SK-N-MC (cell line): ENCODE measurements at places on chromosomes 7 and 10.

DNA sequence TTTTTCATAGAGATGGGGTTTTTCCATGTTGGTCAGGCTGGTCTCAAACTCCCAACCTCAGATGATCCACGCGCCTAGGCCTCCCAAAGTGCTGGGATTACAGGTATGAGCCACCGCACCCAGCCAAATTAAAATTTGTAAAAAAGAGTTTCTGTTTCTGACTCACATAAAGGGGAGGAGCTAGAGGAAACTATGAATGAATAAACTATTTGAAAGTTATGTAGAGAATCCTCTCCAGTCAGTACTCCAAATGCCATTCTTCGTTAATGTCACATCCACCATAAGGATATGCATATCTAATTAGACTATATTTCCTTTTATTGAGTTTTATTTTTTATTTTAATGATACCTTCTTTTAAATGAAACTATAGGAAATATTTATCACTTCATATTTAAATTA, 52.6 kb downstream of the MBL2 start:
- DNase-seq = no peak

DNA sequence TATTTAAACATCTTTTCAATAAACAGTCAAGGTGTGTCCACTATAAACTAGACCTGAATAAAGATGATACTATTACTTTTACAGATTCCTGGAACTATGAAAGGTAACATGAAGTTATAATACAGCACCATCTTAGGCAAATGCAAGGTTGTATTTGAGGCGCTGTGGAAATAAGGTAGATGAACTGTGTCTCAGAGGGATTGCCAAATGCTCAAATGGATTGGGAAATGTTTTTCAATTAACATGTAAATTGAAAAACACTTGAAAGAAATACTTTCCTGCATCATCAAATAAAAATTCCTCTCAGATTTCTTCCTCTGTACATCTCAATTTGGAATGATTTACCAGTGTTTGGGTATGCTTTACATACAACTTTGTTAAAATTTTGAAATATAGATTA, 139.4 kb downstream of the DKK1 start:
- DNase-seq = no peak

- no peak for DNase-seq
Measured at GRCh38 chr7:117322741-117323304, at the start of gene WNT2. TSS of gene WNT2 (minus strand) at chr7:117323058. CDS start at chr7:117322989, 69 bp downstream.

DNA sequence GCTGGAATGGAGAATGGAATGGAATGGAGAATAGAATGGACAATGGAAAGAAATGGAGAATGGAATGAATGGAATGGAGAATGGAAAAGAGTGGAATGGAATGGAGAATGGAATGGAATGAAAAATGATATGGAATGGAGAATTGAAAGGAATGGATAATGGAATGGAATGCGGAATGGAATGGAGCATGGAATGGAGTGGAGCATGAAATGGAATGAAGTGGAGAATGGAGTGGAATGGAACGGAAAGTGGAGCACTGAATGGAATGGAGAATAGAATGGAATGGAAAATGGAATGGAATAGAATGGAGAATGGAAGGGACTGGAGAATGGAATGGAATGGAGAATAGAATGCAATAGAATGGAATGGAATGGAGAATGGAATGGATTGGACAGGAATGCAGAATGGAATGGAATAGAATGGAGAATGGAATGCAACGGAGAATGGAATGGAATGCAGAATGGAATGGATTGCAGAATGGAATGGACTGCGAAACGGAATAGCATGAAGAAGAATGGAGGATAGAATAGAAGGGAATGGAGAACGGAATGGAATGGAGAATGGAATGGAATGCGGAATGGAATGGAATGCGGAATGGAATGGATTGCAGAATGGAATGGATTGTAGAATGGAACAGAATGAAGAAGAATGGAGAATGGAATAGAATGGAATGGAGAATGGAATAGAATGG, 89.4 kb downstream of the NSUN6 start:
- no peak for DNase-seq

GRCh38 chr7:37709631-37710509, 26.3 kb downstream of the GPR141 start:
- no peak for DNase-seq

- no peak for DNase-seq
Measured at GRCh38 chr10:60525716-60526585, 136.3 kb upstream of the ANK3 start.

GRCh38 chr7:127317447-127317961, 64.8 kb upstream of the GRM8 start:
- no peak for DNase-seq

DNA sequence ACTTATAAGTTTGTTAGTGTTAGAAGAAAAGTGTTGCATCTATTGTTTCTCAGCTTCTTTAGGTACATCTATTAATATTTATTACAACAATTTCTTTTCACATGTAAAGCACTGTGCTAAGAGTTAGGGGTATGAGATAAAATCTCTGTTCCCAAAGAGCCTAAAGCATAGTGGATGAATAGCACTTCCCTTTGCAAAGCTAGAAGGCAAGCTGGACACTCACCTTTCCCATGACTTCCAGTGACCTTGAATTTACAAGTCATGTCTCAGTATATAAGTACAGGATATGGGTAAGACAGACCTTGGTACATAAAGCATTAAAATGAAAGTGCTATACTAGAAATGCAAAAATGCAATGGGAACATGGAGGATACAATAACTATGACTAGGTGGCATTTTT, 8.7 kb downstream of the CNNM1 start:
- DNase-seq = no peak

DNA sequence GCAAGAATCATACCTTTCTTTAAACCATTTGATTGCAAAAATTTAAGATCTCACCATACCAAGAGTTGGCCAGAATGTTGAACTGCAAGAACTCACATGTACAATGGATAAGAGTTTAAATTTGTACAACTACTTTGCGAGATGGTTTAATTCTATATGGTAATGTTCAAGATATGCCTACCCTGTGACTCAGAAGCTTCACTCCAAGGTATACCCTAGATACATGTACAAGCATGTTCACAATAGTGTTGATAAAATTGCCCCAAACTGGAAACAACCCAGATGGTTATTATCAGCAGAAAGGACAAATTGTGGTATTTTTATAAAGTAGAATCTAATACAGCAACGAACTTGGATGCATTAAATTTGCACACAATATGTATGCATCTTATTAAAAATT, 25.1 kb upstream of the RAB18 start:
- DNase-seq = no peak

DNA sequence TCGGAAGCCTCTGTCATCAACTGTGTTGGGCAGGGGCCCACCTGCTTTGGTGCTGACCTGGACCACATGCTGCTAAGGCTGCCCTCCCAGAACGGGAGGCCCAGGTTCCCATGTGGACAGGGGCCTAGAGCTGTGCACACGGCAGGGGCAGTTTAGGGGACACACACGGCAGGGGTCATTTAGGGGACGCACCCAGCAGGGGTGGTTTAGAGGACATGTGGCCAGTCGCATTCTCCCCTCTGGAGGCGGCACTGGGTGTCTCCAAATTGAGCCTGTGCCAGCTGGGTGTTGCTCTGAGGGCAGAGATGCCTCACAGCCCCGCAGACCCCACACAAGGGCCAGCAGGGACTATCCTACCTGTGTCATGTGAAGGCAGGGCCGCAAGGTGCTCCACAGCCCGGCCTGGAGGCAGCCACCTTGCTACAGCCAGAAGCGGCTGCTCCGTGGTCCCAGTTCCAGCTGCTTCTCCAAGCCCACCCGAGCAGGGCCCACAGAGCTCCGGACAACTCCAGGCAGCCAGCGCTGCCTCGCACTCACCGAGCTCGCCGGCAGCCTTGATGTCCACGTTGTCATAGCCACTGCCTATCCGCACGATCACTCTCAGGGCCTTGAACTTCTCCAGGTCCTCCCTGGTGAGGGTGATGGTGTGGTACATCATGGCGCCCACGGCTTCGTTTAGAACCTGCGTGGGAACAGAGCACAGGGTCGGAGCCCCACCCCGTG, 60.7 kb downstream of the ZRANB1 start:
- no peak for DNase-seq

- DNase-seq = no peak
Measured at GRCh38 chr7:37365405-37365804, 83.3 kb downstream of the ELMO1 start.

- no peak for DNase-seq
Measured at GRCh38 chr7:123499211-123499970, 35.0 kb downstream of the IQUB start.

DNA sequence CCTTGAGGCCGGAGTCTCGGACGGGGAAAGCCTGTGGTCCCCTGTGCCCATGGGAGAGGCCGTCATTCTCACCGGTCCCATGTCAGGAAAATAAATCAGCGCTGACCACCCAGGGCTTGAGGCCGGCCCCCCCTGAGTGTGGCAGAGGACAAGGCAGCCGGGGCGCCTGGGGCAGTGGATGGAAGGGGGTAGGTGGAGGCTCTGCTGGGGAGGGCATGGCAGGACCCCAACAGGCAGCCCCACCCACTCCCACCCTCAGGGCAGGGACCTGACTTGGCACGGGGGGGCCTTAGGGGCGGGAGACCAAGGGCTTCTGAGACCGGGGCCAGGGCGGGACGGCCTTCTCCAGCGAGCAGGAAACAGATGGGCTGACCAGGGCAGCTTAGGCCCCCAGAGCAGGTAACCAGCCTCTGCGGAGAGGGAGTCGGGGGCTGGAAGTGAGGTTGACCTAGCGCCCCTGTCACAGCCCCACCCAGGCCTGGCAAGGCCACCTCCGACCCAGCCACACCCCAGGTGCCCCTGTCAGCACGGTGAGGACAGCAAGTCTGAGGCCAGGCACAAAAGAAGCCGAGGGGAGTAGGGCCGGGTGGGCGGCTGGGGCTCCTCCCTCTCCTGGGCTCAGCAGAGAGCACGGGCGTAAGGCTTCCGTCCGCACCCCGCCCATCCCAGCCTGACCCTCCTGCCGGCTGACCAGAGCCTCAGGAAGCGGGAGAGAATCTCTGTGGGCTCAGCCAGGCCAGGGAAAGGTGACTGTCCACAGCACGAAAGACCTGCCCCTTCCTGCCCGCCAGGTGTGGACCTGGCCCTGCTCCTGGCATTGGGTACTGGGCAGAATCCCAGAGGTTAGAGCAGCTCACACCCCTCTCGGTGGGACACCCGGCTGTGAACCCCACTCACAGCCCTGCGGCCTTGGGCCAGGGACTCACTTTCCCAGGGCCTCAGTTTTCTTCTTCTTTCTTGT, 87.4 kb downstream of the FOXL3 start:
- no peak for DNase-seq

GRCh38 chr10:52400562-52400961, 86.5 kb downstream of the DKK1 start:
- DNase-seq = no peak

GRCh38 chr10:110008518-110009339, 945 bp downstream of the ADD3 start:
- DNase-seq = no peak

DNA sequence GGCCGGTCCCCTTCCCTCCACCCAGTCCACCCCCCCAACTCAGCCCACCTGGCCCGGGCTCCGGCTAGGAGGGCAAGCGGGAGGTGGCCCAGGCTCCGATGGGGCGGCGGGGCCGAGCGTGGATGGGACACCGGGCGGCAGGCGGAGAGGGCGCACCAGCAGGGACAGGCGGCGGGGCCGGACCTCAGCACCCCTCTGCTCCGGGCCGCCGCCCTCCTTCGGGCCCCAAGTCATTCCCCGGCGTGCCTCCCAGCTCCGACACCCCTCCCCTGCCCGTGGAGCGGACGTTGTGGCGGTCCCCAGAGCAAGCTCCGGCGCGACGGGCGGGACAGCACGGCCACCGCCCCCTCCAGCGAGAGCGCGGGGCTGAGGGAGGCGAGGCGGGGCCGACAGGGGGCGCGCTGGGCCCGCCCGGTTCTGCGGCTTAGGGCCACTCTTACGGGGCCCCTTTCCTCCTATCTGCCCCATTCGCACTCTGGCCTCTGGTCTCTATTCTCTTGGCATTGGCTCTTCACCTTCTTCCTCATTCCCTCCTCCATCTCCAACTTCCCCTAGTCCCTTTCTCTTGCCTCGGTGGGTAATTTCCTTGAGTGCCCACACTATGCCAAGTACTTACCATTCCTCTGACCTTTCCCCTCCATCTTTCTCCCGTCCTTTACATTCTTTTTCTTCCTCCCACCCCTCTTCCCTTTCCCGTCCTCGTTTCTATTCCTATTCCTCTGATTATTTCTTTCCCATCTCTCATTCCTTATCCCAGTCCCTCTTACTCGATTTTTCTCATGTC, 701 bp upstream of the GBX1 start:
- DNase-seq = no peak

DNA sequence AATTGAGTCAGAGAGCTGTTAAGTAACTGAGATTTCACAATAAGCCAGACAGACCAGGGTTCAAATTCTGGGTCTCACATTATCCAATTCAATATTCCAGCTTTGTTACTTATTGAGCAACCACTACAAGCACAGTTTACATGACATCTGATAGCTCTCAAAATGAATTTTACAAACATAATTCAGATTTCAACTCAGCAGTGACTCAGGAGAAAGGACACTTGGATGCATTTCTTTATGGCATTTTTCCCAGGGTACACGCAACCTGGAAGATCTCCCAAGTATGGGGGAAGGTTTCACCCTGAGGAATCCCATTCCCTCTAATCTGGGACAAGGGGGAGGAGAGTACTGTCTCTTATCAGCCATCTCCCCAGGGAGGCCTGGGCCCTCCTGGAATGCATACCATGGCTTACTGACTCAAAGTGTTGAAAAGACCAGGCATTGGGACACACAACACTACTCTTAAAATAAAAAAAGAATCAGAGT, 102.4 kb downstream of the CFTR start:
- DNase-seq = no peak

DNA sequence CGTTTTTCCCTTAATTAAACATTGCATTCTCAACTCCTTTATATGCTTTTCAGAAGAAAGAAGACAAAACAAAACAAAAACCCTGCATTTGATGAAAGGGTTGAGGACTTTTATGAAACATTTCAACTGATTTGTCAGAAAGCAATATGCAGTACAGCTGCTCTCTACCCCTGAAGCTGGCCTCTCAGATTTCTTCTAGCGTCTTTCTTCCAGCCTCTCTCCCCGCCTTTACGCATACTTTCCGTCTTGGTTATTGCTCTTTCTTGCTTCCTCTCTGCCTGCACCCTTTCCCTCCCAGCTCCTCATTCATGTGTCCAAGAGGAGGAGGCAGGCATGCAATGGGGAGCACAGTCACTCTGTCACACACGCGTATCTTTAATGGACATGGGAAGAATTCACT, 91.0 kb upstream of the COL1A2 start:
- no peak for DNase-seq

DNA sequence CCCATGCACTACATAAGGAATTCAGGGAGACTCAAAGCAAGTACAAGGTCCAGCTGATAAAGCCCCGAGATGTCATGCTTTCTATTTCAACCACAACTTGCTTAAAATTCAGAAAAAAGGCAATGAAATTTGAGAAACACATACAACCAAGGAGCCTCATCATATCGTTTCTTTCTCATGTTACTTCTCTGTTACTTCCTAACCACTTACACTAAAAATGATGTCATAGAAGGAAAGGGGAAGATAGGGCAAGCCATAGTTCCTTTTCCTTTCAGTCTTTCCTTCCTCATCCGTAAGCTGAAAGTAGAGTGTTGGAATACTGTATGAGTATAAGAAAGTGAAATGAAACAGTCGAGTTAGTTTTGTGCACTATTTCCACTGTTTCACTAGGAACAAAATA, 27.9 kb upstream of the CDK14 start:
- no peak for DNase-seq

GRCh38 chr10:59965899-59966650, 59.7 kb upstream of the CCDC6 start:
- DNase-seq = no peak
